Small intestine (tissue), 16 donors: ENCODE measurements at places on chromosomes 5 and 9.

DNA sequence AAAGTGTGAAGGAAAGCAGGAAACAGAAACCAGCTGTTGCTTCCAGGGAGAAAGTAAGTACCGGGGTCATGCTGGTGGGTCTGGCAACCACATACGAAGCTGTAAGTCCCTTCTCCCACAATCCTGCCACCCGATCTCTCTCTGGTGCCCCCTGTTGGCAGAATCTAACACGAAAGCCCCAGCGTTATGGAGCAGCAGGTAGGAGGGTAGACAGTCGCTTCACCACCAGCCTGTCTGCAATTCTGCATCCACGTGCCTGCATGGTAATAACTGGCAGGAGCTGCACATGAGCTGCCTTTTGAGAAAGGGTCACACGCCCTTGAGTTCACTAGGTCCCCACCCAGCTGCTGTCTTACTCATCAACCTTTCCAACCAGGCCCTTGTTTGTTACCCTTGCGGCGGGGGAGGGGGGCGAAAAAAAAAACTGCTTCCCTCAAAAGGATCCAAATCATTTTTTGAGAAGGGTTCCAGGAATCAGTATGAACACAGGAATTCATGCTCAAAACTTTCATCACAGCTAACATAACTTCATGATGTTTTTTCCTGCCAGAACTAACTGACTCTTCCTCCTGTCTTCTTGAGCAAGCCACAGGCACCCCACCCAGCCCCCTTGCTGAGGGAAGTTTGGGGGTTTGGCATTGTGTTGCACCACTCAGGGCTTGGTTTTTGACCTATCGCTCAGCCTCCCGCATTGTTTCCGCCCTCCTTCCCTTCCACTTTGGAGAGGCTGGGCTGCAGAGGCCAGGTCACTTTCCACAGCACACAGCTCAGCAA is 19.6 kb upstream of the TMEM252 start:
- H3K27ac ChIP-seq, result no peak overlapping the region
- H3K4me3 ChIP-seq, result no peak overlapping the region
- H3K36me3 ChIP-seq, result no peaks in the 10 kb centered on the region

- H3K4me1 ChIP-seq, result no peaks in the 10 kb centered on the region
- H3K27ac ChIP-seq, result no peak overlapping the region
- DNase-seq, result no peak
Measured at GRCh38 chr9:112408819-112409218, 28.9 kb downstream of the HSDL2 start.

GRCh38 chr5:134659922-134660321 is 11.3 kb downstream of the SEC24A start:
- H3K27me3 ChIP-seq, result no peaks in the 10 kb centered on the region
- no peaks in the 10 kb centered on the region for H3K36me3 ChIP-seq
- no peak for DNase-seq
- H3K27ac ChIP-seq, result no peak overlapping the region
- H3K4me1 ChIP-seq, result peaks cover 17% of the 10 kb centered on the region

DNA sequence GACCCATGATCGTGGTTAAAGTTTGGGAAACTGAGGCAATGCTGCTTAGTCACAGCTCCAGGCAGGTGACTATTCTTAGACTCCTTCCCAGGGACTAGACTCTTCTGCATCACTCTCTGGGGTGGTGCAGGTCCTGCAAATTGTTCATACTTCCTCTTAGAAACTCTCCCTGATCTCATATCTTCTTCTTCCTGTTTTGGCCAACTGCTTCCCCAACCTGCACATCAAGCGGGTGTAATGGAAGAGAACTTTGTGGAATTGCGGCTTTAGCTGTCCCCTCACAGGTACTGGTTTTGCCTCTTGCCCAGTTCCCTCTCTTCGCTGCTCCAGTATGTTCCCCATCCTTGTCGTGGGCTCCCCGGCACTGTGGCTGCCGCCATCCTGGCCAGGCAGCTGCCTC is 111.5 kb upstream of the CTSL start:
- no peaks in the 10 kb centered on the region for H3K4me1 ChIP-seq
- no peak for DNase-seq
- no peak overlapping the region for H3K27ac ChIP-seq
- H3K27me3 ChIP-seq, result no peaks in the 10 kb centered on the region

- H3K27me3 ChIP-seq, result no peaks in the 10 kb centered on the region
- H3K4me3 ChIP-seq, result no peak overlapping the region
- DNase-seq, result no peak
- peak overlapping the region; percentile 55 for H3K27ac ChIP-seq
- peaks cover 6% of the 10 kb centered on the region for H3K4me1 ChIP-seq
Measured at GRCh38 chr5:145855763-145856267, 17.0 kb downstream of the GRXCR2 start.

DNA sequence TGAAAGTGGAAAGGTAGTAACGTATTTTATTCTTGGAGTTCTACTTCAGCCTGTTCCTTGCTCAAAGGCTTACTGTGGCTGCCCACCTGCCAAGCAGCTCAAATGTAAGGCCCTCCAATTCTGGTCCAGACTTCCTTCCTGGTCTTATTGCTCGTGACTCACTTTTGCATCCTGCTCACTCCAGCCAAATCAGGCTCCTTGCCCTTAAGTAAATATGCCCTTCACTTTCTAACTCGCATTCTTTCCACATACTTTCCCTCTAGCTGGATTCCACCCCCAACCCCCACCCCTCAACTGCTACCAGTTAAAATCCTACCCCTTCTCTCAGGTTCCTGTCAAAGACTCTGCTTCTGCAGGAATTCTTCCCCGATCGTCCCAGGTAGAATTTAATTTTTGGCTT is 96.6 kb downstream of the GALNT10 start:
- H3K4me3 ChIP-seq, result no peak overlapping the region
- no peaks in the 10 kb centered on the region for H3K27me3 ChIP-seq

DNA sequence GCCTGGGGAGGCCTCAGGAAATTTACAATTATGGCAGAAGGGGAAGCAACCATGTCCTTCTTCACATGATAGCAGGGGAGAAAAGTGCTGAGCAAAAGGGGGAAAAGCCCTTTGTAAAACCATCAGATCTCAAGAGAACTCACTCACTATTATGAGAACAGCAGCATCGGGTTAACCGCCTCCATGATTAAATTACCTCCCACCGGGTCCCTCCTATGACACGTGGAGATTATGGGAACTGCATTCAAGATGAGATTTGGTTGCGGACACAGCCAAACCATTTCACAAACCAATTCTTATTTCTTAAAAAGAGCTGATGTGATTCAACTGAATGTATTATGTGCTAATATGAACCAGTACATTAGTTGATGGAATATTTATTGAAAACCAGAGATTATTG is 63.9 kb downstream of the PARP8 start:
- H3K36me3 ChIP-seq, result no peaks in the 10 kb centered on the region
- no peak overlapping the region for H3K4me3 ChIP-seq
- no peak for DNase-seq
- H3K27ac ChIP-seq, result no peak overlapping the region
- H3K27me3 ChIP-seq, result no peaks in the 10 kb centered on the region
- peaks cover 10% of the 10 kb centered on the region for H3K4me1 ChIP-seq

DNA sequence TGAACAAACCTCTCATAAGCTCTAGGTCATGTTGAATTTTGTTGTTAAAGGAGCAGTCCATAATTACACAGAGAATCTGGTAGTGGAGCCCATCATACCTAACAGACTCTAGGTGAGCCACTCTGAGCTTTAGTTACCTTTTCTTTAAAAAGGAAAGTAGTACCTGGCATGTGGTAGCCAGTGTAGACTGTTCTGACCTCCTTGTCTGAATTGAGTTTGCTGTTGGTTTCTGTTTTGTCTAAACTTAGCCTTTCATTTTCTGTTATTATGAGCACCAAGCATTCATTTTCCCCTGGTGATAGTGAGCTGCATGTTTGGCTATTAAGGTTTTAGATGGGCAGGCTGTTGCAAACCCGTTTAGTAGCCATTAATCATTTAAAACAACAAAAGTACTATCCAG is 112.2 kb downstream of the MAST4 start:
- H3K36me3 ChIP-seq, result no peaks in the 10 kb centered on the region
- H3K4me3 ChIP-seq, result no peak overlapping the region
- no peak overlapping the region for H3K27ac ChIP-seq
- H3K27me3 ChIP-seq, result no peaks in the 10 kb centered on the region

DNA sequence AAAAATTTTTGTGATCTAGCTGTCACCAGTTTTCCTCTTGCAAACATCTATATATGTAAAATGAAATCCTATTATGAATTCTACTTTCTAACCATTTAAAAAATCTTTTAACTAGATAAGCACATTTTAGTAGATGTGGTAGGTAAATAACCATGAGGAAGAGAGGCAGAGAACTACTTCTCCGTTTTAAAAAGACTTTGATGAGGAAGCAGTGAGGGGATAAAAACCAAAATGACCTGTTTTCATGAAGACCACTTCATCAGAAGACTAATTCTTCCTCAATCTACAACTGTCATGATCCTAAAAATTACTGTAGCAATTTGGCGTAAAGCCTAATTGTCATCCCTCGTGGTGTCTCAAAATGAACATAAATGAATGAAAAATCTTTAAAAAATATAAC is 15.7 kb upstream of the ERBIN start:
- H3K4me1 ChIP-seq, result peaks cover 8% of the 10 kb centered on the region
- no peaks in the 10 kb centered on the region for H3K36me3 ChIP-seq
- H3K4me3 ChIP-seq, result no peak overlapping the region
- no peak overlapping the region for H3K27ac ChIP-seq
- DNase-seq, result no peak

DNA sequence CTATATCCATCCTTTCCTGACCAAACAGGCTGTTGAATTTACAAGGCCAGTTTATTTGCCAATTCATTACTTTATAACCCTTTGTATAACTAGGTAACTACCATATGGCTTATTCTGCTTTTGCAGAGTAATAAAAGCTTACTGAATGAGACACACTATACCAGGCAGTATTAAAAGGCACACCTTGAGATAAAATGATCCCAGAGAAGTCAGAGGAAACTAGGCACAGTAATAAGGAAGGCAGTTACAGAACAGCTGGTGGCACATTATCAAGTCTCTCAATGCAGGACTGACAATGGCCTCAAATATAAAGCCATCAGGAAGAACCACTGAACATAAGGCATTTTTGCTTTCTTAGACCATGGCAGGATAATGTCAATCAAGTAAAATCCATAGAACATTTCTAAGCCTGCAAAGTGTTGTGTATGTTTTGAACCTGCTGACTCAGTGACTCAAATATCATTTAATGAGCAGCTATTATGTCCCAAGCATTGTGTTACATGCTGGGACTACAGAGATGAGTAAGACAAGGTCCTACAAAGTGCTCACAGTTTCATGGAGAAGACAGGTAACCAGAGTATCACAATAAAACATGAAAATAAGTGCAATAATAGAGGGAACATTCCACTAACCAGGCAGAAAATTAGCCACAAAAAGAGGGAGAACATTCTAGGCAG is 52.5 kb downstream of the OXCT1 start:
- DNase-seq, result peak; percentile 81
- no peaks in the 10 kb centered on the region for H3K27me3 ChIP-seq
- peaks cover 2% of the 10 kb centered on the region for H3K36me3 ChIP-seq
- H3K27ac ChIP-seq, result no peak overlapping the region
- H3K4me3 ChIP-seq, result no peak overlapping the region
- H3K4me1 ChIP-seq, result no peaks in the 10 kb centered on the region

DNA sequence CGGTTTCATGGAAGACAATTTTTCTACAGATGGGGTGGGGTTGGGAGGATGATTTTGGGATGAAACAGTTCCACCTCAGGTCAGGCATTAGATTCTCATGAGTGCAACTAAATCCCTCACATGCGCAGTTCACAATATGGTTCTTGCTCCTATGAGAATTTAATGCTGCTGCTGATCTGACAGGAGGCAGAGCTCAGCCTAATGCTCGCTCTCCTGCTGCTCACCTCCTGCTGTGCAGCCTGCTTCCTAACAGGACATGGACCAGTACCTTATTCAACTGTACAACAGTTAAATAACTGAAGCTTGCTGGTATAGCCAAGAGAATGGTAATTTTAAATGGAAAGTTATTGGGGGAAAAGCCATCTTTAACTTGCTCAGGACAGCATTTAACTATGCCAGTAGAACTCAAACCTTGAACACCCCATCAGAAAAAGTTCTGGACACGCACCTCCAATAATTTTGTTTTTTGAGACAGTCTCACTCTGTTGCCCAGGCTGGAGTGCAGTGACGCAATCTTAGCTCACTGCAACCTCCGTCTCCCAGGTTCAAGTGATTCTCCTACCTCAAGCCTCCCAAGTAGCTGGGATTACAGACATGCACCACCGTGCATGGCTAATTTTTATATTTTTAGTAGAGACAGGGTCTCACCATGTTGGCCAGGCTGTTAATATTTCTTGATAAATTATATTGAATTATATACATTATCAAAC is 27.7 kb downstream of the HMGCR start:
- no peak overlapping the region for H3K4me3 ChIP-seq
- no peak overlapping the region for H3K27ac ChIP-seq
- peaks cover 2% of the 10 kb centered on the region for H3K36me3 ChIP-seq
- no peaks in the 10 kb centered on the region for H3K4me1 ChIP-seq
- DNase-seq, result no peak

GRCh38 chr5:54526604-54527288 is 9.2 kb downstream of the SNX18 start:
- no peak overlapping the region for H3K27ac ChIP-seq
- no peaks in the 10 kb centered on the region for H3K27me3 ChIP-seq
- H3K4me3 ChIP-seq, result no peak overlapping the region
- H3K4me1 ChIP-seq, result peaks cover 23% of the 10 kb centered on the region
- no peak for DNase-seq
- peaks cover 17% of the 10 kb centered on the region for H3K36me3 ChIP-seq

DNA sequence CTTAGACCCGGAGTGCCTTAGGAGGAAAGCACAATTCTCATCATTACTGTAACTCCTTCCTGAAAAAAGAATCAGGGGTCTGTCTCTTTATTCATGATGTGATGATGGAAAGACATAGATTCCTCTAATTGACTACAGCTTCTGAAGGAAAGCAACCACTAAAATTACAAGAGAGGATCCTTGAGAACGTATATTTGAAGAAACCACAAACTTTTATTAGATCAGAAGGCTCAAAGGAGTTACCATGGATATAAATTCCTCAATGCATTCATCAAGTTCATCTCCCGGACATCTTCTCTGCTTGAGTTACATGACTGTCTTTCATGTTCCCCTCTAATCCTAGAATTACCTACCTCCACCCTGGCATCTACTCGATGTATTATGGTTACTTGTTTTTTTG is 104.1 kb upstream of the PAPPA start:
- H3K4me3 ChIP-seq, result no peak overlapping the region
- H3K27me3 ChIP-seq, result no peaks in the 10 kb centered on the region
- no peaks in the 10 kb centered on the region for H3K4me1 ChIP-seq
- no peak overlapping the region for H3K27ac ChIP-seq

DNA sequence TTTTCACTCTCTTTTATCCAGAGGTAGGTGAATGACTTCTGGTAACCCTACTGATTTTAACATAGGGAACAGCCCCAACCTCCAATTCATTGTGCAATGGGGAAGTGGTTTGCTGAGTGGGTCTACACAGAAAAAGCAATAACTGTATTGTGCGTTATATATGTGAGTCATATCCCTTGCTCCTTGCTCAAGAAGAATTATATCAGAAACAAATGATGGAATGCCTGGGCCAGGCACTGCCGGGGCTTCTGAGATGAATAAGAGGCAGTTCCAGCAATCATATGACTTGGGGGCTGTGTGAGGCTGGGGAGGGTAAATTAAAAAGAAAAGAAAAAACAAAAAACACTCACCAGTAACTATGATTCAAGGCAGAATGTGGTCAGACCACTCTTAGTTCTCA is 79.2 kb upstream of the ABCA1 start:
- peaks cover 6% of the 10 kb centered on the region for H3K4me1 ChIP-seq
- H3K4me3 ChIP-seq, result no peak overlapping the region
- H3K27me3 ChIP-seq, result no peaks in the 10 kb centered on the region
- no peaks in the 10 kb centered on the region for H3K36me3 ChIP-seq
- DNase-seq, result no peak
- no peak overlapping the region for H3K27ac ChIP-seq

GRCh38 chr9:15400281-15400941 is 22.3 kb upstream of the SNAPC3 start:
- peaks cover 13% of the 10 kb centered on the region for H3K4me1 ChIP-seq
- no peaks in the 10 kb centered on the region for H3K36me3 ChIP-seq
- peak; percentile 68 for DNase-seq
- no peaks in the 10 kb centered on the region for H3K27me3 ChIP-seq
